SK-N-SH (cell line): ENCODE measurements at places on chromosomes 4 and X.
A peak's percentile ranks its signal among the peaks of the same experiment; 100 is the strongest.

DNA sequence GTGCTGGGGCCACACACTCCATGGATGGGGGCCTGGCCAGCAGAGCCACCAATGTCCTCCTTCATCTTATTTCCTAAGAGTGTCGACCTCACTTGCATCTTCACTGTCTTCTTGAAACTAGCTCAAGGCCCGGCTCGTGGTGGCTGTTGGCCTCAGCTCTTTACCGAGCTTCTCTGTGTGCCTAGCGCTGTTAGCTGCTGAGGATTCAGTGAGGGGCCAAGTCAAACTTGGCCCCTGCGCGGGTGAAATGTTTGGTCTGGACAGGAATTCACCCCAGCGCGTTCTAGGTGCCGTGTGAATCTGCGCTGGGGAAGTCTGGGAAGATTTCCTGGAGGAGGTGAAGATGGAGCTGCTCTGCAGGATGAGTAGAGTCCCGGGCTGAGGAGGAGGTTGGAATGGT lies 8.5 kb downstream of the SORCS2 start:
- DNase-seq, result no peak

- no peak for DNase-seq
These were observed 1452.6 kb downstream of the PCDH7 start for GRCh38 chr4:32172761-32173160.

- DNase-seq, result peak; percentile 68
These were observed 13.7 kb downstream of the IRF2 start for GRCh38 chr4:184460499-184461285.

GRCh38 chr4:107037199-107037584 lies 1.1 kb upstream of the DKK2 start:
- DNase-seq, result peak; percentile 67

DNA sequence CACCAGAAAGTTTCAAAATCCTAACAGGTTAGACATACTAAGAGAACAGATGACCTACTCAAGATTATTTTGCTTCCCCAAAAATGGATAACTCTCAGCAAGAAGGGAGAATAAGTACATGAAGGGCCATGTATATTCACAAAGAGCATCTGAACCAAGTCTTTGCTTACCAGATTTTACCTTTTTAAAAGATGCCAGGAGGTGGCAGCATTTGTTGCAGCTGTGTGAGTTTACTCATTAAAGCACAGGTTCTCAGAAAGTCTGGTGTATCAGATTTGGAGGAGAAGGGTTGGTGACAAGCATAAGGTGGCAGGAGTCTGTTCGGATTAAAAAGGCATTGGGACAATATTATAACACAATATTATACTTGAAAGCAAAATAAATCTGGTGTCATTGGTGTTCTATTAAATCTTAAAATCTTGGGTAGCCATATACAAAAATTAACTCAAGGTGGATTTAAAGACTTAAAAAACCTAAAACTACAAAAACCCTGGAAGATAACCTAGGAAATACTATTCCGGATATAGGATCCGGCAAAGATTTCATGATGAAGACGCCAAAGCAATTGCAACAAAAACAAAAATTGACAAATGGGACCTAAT lies 51.3 kb upstream of the NFKB1 start:
- DNase-seq, result peak; percentile 41

- DNase-seq, result no peak
These were observed 5.0 kb downstream of the MSMO1 start for GRCh38 chr4:165332502-165332901.
